ENCODE measurements at places on chromosomes 12 and 14.

GRCh38 chr12:128613837-128614590 is 209.7 kb downstream of the SLC15A4 start:
- no peak for DNase-seq

DNA sequence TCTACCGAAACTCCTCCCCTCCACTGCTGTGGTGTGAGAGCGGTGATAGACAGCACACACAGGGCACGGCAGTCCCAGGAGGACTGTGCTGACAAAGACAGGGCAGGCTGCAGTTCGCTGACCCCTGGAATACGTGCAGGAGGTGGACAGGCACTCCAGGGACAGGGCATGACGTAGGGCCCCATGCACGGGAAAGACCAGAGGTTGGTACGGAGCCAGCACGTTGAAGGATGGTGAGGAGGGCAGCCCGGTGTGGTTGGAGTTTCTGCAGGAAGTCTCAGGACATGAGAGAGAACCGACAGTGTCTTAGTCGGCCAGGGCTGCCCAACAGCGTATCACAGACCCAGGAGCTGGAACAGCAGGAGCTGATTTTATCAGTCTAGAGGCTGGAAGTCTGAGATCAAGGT is 254.2 kb upstream of the FKBP4 start:
- DNase-seq, result no peak

DNA sequence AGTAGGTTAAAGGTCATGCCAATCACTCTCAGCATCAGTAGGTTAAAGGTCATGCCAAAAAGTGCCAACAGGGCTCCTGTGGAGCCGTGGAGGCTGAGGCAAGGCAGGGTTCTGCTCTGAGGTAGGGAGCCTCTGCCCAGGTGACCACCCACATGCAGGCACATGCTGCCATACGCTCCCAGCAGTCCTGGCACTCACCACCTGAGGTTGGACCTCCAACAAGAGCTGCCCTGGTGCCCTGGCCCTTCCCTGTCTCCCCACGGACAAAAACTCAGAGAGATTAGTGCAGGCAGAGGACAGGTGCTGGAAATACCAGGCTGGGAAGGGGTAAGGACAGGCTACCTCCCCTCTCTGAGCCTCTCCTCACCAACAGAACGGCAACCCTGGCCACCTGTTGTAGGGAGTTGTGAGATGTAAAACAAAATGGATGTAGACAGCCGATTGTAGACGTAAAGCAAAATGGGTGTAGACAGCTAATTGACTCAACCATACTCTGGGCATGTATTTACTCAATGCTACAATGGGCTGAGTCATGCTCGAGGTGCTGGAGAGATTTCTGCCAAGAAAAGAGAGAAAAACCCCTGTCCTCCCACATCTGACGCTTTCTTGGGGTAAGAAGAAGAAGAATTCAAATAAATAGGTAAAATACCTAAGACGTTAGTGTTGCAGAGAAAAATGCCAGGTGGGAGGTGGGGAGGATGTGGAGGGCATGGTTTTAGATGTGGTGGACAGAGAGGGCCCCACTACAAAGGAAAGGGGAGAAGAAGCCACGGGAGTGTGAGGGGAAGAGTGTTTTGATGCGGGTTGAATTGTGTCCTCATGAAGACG is 32.4 kb downstream of the LTBP2 start:
- no peak for DNase-seq

GRCh38 chr12:123233505-123234308 is 471 bp downstream of the MTRFR start:
- DNase-seq, result no peak

DNA sequence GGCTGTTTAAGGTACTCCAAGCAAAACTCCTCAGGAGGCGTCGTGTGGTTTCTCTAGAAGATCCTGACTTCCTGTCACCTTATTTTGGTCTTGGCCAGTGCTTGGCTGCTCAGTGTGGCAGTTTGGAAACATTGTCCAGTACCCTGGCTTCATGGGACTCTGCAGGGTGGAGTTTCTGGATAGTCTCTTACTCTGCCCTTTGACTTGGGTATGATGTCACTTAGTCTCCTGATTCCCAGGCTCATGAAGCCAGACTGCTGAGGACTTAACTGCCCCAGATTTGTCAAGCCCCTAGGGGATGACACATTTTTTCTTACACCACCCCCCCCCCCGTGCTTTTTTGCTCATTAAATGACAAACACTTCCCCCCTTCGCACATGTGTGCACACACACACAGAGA is 82.7 kb downstream of the ADCK1 start:
- no peak for DNase-seq

DNA sequence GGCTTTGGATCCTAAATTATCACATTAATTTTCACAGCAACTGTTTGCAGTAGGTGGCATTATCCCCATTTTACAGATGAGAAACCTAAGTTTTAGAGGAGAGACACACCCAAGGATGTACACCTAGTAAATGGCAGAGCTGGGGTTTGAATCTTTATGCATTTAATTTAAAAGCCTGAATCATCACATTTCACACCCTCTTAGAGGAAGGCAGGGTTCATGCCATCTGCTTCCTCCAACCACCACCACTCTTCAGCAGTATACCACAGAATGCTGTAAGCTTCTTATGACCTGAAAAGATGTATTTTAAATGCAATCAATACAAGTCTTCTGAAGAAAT is 90.3 kb downstream of the CRADD start:
- no peak for DNase-seq

GRCh38 chr14:22483863-22484593 is 105.0 kb downstream of the DAD1 start:
- DNase-seq, result no peak
